ENCODE measurements at places on chromosomes 7 and 10.

DNA sequence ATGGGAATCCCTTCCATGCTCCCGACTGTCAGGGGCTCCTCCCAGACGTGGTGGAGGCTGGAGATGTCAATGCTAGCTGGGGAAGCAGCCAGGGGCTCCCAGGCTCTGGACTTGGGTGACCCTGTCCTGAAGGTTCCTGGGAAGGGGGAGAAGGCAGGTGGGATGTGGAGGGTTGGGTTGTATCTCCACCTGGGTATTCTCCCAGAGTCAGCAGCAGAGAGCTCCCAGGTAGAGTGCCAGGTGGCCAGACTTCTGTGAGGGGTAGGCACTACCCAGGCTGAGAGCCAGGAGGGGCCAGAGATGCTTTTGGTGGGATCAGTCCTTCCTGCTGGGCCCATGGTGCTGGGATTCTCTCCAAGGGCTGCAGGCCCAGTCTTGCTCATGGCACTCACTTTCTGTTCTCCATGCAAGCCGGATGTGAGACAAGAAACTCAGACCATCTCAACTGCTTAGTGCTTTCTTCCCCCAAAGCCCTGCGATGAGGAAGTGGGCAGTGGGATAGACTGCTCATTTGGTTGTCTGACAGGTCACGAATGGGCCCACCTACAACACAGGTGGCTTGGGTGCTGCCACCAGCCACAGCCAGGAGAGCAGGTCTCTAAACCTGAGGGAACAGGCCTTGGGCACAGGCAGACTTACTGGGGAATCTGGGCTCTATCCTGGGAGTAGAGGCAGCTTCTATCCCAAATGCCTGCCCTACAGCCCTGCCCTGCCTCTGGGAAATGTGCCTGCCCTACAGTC is 52.5 kb upstream of the CAMK2B start:
- no peak for DNase-seq

GRCh38 chr7:99309111-99309510 is 16.6 kb upstream of the ARPC1A start:
- no peak for DNase-seq

DNA sequence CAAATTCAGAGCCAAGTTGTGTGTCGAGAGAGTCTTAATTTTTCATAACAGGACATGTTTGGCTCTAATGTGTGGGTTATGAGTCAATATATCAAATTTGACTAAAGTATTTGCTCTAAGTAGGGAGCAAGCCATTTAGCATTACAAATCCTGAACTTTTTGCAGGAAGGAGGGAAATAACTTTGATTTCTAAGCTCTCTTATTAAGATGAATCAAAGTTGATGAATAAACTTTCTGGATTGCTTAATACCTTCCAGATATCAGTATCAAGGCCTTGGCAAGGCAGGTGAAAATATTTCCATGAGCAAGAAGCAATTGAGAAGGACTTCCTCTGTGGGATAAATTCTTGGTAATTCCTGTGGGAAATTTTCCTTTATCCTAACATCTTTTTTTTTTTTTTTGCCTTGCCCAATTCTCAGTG is 258.8 kb downstream of the AHR start:
- DNase-seq = no peak

DNA sequence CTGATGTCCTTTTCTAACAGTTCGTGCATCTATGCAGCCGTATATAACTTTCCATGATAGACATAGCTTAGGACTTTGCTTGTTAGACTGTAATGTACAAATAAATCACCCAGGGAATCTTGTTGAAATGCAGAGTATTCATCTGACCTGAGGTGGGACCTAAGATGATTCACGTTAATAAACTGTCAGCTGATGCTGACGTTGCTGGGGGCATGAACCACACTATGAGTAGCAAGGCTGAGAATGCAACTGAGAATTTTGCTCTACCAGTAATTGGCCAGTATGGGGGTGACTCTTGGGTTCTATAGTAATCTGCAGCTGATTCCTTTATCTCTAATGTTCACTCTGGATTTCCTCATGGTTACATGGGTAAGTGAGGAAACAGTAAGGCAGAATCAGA is 130.1 kb upstream of the MALRD1 start:
- DNase-seq = no peak

GRCh38 chr10:2278363-2278762 is 541.0 kb upstream of the ADARB2 start:
- DNase-seq = no peak

DNA sequence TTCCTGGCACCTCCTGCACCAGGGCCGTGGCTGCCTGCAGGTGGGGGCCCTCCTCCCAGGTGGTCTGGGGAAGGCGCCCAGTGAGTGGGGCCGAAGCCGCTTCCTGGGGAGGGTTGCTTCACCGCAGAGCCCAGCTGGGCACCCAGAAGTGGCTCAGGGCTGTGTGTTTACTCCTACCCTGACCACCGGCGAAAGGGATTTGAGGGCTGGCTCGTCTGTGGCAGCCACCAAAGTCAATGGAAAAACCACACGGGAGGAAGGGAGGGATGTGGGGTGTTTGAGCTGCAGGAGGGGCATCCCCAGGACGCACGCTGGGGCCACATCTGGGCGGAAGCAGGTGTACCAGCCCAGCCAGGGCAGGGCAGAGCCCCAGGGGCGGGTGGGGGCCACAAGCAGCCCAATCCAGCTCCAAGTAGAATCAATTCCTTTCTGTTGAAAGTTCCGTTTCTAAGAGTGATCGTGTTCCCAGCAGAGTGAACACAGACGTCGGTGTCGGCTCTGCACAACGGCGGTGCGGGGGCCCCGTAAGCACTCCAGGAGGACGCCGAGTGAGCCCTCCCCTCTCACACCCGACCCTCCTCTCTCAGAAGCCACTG is 69.9 kb downstream of the FOXL3 start:
- DNase-seq = no peak

GRCh38 chr7:6497994-6498393 is 50.2 kb upstream of the DAGLB start:
- no peak for DNase-seq

GRCh38 chr10:91495402-91495801 is 85.3 kb downstream of the HECTD2 start:
- DNase-seq = no peak

DNA sequence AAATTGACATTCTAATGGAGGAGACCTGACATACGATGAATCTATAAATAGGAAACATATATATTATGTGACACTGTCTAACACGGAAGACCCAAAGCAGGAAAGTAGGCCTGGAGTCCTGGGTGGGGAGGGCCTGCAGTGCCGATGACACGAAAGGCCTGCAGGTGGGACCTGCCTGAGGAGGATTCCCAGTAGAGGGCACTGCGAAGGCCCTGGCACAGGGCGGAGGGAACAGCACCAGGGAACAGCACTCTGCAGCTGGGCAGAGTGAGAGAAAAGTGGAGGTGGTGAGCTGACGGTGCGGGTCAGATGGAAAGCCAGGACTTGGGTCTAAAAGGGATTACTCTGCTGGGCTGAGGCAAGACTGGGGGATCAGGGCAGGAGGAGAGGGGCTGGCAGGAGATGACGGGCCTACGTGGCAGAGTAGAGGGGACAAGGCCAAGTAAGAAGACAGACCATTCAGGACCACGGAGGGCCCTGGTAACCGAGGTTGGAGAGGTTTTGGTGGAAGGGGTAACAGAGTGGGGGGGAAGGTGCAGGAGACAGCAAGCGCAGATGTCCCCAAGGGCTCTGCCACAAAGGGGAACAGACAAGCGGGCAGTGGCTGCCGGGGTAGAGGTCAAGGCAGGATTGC is 8.1 kb downstream of the ZNF746 start:
- no peak for DNase-seq

- DNase-seq = no peak
Measured at GRCh38 chr7:140084972-140085371, 22.2 kb upstream of the PARP12 start.

DNA sequence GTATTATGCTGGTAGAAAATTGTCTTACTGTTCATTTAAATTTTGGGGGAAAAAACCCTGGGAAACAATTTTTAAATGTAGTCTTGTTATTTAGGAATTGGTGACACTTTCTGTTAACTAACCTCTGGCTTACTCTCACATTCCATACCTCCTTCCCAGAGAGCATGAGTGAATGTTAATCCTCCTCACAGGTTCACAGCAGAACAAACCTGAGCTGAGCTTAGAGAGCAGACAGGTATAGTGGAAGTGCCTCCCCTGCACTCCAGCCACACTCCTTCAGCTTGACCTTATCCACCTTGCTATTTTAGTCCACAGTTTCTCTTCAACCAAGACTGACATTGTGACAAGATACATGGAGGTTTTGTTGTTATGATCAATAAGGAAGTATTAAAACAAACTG is 235.9 kb downstream of the FOXP2 start:
- DNase-seq = no peak

GRCh38 chr7:131293018-131293417 is 34.7 kb upstream of the MKLN1 start:
- no peak for DNase-seq

DNA sequence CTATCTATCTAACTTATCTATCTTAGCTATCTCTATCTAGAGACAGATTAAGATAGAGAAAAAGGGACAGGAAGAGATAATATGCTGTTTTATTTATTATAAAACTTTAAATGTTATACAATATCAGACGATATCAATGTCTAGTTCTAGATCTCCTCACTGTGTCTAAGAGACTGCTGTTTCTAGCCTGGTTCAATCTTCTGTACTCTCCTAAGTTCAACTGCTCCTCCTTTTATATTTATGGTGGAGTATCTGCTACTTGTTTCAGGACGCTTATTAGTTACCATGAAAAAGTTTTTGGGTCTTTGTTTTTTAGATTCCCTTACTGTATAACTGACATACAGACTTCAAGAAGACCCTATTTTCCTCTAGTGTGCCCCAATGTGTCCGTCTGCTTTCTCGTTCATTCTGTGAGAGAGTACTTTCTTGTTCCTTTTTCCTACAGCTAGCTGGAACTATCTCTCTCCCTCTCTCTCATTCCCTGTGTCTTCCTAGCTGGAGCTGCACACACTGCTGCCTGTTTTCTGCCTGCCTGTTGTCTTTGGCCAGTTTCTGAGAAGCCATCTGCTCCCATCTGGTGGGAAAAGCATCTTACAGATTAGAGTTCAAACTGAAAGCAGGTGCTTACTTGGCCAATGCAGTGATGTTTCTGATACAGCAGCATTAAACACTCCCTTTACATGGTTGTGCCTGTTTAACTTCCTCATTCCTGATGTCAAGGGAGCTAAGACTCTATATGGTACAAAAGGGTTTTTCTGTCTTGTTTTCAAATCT is 49.4 kb upstream of the ARL4A start:
- peak; percentile 16 for DNase-seq

DNA sequence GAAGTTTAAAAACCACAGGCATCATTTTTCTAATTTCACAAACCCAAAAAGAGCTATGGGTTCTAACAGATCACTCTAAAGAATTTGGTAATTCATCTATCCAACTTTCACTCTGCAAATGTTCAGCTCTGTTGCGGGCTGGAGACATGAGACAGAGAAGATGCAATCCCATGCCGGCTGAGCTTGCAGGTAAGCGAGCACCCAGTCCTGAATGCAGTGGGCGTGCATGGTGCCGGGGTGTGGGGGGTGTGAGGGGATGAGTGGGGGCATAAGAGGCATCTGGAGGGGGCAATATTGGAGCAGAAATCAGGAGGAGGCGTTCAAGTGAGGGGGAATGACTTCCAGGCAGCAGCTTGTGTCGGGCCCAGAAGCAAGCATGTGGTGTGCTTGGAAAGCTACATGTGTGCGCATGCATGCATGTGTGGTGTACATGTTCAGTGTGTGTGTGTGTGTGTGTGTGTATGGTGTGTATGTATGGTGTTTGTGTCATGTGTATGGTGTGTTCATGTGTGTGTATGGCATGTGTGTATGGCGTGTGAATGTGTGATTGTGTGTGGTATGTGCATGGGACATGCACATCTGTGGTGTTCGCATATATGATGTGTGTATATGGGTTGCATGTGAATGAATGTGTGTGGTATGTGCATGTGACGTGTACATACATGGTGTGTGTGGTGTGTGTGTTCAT is 172.9 kb downstream of the PRKCQ start:
- DNase-seq = no peak

GRCh38 chr10:133275684-133276092 is 980 bp downstream of the ADAM8 start:
- DNase-seq = peak; percentile 65

DNA sequence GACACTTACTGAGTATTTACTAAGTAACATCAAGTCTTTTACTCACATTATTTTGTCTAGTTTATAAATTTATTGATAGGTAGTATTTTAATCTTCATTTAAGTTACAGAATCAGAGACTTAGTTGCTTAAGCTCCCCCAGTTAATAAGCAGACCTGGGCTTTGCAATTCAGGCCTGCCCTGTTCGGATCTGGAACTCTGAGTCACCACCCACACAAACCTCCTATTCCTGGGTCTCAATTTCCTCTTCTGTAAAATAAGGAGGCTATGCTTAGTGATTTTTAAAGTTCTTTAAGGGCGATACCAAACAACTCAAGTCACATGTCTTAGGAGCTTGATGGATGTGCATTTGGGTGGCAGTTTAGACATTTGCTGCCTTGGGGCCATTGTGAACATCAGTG is 3.5 kb upstream of the MGAM start:
- no peak for DNase-seq

DNA sequence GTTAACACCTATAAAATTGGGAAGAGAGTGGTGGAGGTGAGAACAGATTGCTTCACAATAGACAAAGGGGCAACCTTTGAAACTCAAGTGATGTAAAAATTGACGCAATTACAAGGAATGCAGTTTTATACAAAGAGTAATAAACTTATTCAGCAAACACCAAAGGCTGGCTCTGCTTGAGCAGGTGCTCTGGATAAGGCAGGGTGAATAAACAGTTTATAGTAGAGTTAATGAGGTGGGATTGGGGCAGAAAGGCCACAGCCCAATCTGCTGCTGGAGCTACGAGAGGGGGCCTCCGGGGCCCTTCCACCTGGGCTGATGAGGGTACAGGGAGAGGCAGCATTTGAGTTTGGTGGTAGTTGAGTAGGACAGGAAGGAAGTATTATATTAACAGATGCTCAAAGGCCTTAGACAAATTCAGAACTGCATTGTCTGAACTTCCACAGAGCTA is 6.0 kb downstream of the MUC12 start:
- no peak for DNase-seq

DNA sequence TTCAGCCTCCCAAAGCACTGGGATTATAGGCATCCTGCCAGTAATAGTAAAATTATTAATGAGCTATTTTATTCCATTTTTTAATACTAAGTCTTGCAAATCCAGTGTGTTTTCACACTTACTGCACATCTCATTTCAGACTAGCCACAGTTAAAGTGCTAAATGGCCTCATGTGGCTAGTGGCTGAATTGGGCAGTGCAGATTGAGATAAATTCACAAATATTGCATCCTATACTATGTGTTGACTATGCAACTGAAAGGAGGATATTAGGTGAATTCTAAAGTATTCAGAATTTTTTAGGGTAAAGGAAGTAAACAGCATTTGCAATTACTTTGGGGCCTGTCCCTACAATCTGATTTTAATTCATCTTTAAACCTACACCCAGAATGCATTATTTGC is 10.2 kb downstream of the APBB1IP start:
- no peak for DNase-seq

- no peak for DNase-seq
Measured at GRCh38 chr7:70585071-70585470, 546.9 kb upstream of the GALNT17 start.

DNA sequence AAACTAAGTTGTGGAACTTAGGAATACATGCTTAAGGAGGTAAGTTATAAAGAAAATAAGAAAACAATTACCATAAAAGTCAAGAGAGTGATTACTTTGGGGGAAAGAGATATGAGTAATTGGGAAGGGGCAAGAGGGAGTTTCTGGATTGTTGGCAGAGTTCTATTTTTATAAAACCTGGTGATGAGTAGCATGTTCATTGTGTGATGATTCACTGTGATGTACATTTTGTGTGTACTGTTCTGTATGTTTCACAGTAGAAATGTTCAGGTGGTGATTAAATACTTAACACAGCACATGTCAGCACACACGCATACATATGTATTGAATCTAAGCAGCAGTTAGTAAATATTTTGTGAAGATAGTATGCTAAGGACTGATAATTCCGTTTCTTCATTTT is 9.7 kb upstream of the OIT3 start:
- no peak for DNase-seq

GRCh38 chr7:150450491-150451001 is at the start of gene GIMAP8:
GIMAP8 (plus strand) TSS chr7:150450630; CDS start chr7:150466699, 16,069 bp downstream.
- peak; percentile 74 for DNase-seq

Measured in CD4-positive, alpha-beta T cell treated with Interferon alpha-2 for 1 hour (primary cell).